ENCODE measurements at places on chromosomes 3 and 15.

- no peak for DNase-seq
Measured at GRCh38 chr3:23743141-23743784, 62.5 kb upstream of the UBE2E1 start.

DNA sequence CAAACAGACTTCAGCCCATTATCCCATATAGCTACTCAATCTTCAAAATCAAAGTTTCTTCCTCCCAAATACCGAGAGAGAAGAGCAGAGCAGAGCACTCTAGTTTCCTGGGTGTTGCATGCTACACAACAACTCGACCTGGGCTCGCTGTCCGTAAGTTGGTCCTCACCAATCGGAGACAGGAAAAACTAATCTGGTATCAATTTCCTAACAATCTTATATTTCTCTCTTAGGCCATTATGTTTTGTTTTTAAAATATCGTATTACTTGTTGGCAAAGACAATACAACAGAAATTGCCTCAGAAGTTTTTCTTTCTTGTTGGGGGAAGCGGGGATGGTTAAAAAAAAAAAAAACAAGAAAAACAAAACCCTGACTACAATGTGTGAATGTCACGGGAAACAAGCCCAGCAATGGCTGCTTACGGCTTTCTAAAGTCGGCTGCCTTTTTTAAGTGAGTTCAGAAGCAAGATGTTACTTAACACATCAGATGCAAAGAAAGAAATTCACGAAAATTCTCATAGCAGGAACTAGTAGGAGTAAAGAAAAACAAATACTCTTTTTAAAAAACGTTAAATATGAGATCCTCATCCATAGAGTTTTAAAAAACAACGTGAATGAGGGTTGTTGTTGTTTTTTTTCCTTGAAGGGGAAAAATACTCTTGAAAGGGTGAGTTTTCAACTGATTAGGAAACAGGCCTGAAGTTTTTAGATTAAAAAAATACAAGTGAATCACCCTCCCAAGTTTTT, 1.9 kb downstream of the VGLL4 start:
- peak; percentile 48 for DNase-seq

GRCh38 chr15:32866454-32867312, 148.9 kb downstream of the GREM1 start:
- DNase-seq = peak; percentile 83

DNA sequence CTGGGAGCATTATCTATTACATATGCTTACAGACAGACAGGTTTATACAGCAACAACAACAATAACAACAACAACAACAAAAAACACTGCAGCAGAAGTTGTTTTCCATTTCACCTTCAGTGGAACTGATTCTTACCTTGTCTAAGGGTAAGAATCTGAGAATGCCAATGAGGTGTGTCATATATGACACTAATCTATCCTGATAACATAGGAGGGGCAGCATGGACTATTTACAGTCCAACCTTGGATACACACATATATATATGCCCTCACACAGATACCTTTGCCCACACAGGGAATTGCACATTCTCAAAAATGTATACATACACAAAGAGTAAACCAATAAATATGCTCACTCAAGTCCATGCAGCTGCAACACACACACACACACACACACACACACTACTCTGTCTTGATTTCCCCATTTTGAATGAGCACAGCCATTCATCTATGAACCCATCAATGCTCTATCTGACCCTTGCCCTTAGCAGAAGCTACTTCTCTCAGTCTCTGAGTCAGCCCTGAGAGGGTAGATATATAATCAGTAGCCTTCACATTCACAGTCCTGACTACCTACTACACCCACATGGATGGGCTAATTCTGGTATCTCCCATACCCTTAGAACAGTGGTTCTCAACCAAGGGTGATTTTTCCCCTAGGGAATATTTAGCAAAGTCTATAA, 9.7 kb upstream of the TRANK1 start:
- DNase-seq = peak; percentile 17

DNA sequence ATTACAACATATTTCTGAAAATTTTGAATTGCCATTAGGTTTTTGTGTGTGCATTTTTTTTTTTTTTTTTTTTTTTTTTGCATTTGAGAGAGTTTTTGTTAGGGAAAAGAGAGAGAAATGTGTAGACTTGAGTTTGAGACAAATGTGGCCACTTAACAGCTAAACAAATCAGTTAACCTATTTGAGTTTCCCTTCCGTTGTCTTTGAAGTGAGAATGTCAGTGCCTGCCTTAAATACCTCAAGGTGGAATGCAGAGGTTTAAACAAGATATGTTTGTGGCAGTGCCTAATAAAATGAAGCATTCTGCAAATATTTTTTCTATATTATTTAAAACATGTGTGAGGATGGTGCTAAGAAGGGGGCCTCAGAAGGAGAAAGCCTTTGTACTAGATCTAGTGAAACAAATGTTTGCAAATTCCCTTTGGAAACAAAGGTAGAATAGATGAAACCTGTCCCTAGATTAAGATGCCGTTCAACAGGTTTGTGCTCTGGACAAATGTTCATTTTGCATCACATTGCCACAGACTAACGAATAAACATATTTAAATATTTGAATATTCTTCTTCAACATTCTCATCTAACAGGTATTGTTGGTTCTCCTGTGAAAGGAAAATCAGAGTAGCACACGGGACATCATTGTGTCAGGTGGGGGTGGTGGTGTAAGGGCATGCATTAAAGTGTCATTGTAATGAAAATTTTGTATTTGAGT, 80.7 kb downstream of the SATB1 start:
- DNase-seq = no peak

GRCh38 chr15:69974321-69974720, 123.4 kb downstream of the TLE3 start:
- DNase-seq = no peak

- DNase-seq = no peak
Measured at GRCh38 chr15:56094171-56094570, 100.8 kb upstream of the NEDD4 start.

- no peak for DNase-seq
Measured at GRCh38 chr3:126782536-126782935, 78.5 kb downstream of the CHCHD6 start.

- no peak for DNase-seq
Measured at GRCh38 chr3:11204697-11205348, 50.5 kb downstream of the HRH1 start.

- no peak for DNase-seq
Measured at GRCh38 chr3:42652251-42652610, 1.3 kb upstream of the ZBTB47 start.

DNA sequence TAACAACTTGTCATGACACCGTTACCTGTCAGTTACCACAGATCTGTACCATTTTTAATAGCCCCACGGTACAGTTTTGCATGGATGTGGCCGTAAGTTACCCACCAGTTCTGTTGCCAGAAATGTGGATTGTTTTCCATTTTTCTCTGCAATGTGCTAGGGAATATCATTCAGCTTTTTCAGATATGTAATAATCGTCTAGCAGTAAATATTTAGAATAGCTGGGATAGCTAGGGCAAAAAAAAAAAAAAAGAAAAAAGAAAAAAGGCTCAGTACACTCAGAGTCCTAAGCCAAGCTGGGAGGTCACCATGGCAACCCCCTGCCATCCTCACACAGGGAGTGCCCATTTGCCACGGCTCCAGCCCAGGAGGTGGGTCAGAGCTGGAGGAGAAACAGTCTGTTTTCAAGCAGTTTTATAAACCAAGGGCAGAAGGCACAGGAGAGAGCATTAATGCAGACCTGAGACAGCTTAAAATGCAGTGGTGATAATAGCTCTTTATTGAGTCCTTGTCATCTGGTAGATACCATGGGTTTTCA, 25.2 kb downstream of the PAQR5 start:
- DNase-seq = no peak

DNA sequence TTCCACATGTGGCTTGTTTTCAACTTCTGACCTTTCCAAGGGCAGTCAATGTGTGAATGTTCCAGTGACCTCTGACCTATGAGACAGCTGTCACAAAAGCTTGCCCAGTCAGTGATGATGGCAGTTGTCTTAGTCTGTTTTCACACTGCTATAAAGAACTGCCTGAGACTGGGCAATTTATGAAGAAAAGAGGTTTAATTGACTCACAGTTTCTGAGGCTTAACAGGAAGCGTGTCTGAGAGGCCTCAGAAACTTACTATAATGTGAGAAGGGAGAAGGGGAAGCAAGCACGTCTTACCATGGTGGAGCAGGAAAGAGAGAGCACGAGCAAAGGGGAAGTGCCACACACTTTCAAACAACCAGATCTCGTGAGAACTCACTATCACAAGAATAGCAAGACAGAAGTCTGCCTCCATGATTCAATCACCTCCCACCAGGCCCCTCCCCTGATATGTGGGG, 95.6 kb downstream of the ECT2 start:
- DNase-seq = peak; percentile 45

DNA sequence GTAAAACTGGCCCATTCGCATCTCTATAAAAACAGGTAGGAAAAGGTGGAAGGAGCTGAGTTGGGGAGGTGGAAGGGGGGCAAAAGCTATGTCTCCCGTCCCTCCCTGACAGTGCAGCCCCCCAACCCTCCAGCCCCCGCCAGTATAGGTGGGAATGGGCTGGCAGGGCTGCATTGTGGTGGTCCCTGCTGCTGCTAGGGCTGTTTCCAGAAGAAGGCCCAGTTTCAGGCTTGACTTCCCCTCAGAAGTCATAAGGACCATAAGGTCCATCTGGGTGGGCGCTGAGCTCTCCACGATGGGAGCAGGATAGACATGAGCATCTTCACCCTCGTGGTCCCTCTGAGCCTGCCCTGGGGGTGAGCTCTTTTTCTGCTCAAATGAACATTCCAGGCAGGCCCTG, 44.2 kb downstream of the APBA2 start:
- DNase-seq = no peak

DNA sequence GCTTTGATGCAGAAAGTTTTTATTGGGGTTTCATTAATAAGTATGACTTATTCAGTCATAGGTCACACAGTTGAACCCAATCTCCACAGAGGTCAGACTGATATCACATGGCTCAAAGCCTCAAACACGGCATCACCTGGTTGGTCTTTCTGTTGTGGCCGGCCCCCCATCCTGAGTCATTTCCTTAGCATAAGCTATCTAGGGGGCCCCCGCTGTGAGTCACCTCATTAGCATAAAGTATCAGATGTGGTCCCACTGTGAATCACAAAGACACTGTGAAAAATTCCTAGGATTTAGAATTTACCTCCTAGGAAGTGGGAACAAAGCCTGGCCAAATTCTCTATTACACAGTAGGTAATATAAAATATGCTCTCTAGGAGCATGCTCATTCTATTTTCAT, 502.2 kb downstream of the PYDC2 start:
- DNase-seq = no peak

GRCh38 chr3:4336850-4337546, 33.8 kb downstream of the SETMAR start:
- no peak for DNase-seq

DNA sequence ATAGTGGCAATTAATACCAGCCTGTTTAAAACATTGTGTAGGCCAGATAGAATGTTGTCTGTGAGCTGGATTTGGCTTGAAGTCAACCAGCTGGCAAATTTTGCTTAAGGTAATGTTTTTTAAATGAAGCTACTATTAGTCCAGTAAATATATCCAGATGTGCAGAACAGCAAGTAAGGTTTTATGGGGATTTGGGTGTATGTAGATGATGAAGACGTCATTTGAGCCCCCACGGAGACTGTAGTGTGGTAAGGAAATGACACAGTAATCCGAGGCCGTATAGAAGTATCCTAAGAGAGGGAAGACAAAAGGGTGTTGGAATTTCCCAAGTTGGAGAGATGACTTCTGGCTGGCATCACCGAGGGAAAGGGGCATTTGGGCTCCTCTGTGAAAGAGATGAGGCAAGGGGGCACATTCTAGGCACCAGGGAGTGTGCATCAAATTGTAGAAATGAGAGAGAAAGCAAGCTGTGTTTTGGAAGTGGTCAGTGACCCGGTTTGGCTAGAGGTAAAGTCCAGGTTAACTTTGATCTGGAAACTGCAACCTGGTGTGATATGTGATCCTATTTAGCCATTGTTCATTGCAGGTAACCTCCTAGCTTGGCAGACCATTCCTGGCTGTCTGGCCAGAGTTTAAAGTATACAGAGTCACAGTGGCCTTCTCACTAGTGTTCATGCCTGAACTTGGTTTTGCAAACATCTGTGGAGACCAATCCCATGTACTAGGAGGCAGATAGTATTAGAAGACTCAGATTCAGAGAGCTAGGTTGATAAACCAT, 104.2 kb downstream of the ITPR1 start:
- DNase-seq = no peak

DNA sequence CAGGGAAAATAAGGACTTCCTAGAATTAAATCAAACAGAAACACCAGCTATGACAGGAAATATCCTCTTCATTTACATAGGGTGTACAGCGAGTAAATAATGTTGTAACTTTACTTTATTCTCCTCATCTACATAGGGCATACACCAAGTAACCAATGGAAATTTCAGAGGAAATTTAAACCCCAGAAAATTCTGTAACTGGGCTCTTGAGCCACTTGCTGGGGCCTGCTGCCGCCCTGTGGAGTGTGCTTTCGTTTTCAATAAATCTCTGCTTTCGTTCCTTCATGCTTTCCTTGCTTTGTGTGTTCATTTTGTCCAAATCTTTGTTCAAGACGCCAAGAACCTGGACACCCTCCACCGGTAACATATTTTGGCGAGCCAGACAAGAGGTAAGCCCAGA, 990.4 kb upstream of the CADM2 start:
- DNase-seq = no peak

DNA sequence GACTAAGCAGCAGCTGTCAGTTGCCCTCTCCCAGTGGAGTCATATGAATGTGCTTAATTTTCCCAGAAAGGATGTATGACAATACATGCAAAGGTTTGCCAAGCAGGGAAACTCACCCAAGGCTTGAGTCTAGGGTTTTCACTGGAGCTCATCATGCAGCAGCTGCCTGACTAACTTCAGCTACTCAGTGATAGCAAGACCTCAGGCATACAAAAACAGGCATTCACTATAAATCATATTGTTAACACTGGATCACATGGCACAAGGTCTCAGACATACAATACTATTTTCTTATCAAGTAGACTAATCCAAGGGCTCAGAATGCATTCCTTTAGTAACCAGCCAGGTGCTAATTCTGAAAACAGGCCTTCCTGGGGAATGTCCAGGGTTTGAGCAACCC, 85.0 kb upstream of the STAC start:
- DNase-seq = no peak

- DNase-seq = no peak
Measured at GRCh38 chr3:12982619-12983101, 90.6 kb downstream of the IQSEC1 start.

DNA sequence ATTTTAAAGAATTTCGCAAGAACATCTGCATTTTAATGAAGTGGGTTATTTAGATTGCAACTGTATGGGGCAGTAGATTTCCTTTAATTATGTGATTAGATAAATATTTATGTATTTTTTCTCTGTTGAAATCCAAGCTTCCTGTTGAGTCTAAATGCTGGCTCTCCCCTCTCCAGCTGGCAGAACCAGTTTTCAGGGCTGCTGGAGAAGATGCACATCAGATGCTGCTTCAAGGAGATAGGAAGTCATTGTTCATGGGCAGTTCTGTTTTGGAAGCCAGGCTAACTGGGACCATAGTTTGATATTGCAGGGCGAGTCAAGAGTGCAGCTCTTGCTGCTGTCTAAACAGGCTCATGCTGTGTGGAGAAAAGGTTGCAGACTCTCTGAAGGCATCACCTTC, 97.4 kb downstream of the SLC9A9 start:
- no peak for DNase-seq

Measured in suppressor macrophage (primary cell).